Effector memory CD4-positive, alpha-beta T cell (primary cell): ENCODE measurements at places on chromosomes 4 and X.

- DNase-seq, result no peak
Measured at GRCh38 chr4:123235431-123235830, 161.2 kb upstream of the SPRY1 start.

DNA sequence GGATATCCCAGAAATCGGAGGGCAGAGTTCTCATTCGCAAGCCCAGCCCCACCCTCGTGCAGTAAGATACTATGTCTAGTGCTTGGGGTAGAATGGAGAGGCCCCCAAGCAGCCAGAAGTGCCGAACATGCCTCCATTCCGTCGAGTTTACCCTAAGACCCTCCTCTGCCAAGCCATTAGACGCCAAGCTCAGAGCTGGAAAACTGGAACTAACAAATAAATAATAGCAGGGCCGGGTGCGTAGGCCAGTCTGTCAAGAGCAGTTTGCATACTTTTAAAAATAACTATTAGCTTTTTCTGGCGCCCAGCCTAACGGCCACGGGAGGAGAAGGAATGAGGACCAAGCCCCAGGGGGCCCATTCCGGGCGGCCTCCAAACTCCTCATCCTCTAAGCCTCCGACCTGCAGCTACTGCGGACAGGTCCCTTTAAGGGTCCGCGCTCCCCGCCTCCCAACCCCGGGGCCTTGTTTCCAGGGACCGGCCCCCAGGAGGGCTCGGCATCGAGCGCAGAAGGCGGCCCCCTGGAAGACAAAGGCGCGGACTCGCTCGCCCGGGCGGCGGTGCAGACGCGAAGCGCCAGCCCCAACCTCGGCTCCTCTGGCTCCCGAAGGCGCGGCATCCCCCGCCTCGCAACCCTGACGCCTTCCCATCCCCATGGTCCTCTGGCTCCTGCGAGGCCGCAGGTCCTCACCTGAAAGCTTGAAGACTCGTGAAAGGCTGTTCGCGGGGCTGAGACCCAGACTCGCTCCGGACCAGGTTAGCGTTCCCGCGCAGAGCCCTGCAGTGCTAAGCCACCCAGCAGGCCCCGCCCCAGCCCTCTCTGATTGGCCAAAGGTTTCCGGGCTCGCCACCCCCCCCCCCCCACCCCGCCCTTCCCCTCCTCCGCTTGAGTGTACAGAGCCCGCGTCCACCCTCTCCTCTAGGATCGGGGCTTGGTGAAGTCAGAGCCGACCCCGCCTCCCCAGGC is at the start of gene TMSB15A:
TSS of gene TMSB15A (minus strand) at position 765 of the 967 bp plus-strand sequence.
- DNase-seq, result peak; percentile 11

DNA sequence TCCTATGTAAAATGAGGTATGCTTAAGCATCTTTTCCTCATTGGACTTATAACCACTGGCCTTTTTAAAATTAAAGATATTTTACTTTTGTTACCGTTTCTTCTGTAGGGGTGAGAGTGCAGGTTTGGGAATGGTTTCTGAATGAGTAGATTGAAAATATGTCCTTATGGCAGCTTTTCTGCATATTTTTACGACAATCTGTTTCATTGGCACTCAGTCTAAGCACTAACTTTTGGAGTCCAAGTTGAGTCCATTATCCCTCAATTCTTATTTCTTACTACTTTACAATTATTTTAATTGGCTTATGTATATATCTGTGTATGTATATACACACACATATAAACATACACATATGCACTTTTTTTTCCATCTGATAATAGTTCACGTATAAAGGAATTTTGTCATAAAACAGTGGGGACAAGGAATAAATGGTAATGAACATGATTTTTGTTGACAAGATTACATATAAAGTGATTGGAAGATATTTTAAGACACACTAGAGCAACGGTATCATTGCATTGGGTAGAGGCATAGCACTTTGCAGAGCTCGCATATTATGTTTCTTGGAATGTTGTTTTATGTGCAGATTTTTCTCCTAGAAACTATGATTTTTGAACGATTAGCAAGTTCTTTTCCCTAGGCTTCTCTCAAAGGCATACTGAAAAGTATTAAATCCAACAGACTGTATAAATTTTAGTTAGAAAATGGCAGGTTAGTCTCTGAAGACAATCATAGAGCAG is 133.0 kb downstream of the FAT4 start:
- DNase-seq, result no peak

GRCh38 chr4:80243274-80244018 is 23.0 kb upstream of the FGF5 start:
- no peak for DNase-seq

GRCh38 chrX:150769408-150769807 is 76.2 kb downstream of the MTMR1 start:
- no peak for DNase-seq

DNA sequence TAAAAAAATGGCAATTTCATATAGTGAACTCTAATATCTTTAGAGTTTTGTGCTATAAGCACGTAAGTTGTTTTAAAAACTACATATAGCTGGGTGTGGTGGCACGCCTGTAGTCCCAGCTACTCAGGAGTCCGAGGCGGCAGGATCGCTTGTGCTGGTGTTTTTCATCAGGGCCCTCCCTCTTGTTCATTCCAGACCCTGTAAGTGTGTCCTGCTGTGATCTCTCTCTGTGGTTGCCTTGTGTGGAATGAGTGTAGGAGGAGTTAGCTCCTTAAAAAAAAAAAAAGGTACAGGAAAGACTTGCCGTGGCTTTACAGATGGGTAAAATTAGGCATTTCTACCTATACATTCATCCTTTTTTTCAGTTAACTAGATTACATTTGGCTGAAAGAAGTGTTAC is 35.4 kb downstream of the RBBP7 start:
- no peak for DNase-seq
